Fibroblast of skin of left biceps (primary cell): ENCODE measurements at places on chromosomes 7 and 10.

- no peak for DNase-seq
Observed at GRCh38 chr10:50396491-50397311, 145.4 kb upstream of the ASAH2 start.

DNA sequence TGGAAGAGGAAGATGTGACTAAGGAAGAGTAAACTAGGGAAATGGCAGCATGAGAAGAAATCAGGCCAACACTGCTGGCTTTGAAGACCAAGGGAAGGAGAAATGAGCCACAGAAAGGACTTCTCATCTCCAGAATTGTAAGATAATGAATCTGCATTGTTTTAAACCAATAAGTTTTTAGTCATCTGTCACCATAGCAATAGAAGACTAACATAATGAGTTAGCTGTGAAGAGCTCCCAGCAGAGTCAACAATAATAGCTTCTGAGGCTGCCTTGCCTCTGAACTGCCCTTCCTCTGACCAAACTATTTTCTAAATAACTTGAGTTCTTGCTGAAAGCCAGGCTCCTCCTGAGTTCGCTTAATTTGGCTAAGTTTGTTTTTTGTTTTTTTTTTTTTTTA lies 103.6 kb downstream of the CACNA2D1 start:
- no peak for DNase-seq

- DNase-seq: no peak
Observed at GRCh38 chr10:110754375-110755105, 110.4 kb downstream of the RBM20 start.

GRCh38 chr10:43427166-43427825 lies 9.6 kb upstream of the ZNF487 start:
- no peak for DNase-seq
